NCI-H1417 treated with DMSO at 0.1 percent for 48 hours (cell line): ENCODE measurements at places on chromosomes 11 and 22.

- DNase-seq: no peak
Observed at GRCh38 chr11:44687388-44687787, 39.4 kb upstream of the TSPAN18 start.

DNA sequence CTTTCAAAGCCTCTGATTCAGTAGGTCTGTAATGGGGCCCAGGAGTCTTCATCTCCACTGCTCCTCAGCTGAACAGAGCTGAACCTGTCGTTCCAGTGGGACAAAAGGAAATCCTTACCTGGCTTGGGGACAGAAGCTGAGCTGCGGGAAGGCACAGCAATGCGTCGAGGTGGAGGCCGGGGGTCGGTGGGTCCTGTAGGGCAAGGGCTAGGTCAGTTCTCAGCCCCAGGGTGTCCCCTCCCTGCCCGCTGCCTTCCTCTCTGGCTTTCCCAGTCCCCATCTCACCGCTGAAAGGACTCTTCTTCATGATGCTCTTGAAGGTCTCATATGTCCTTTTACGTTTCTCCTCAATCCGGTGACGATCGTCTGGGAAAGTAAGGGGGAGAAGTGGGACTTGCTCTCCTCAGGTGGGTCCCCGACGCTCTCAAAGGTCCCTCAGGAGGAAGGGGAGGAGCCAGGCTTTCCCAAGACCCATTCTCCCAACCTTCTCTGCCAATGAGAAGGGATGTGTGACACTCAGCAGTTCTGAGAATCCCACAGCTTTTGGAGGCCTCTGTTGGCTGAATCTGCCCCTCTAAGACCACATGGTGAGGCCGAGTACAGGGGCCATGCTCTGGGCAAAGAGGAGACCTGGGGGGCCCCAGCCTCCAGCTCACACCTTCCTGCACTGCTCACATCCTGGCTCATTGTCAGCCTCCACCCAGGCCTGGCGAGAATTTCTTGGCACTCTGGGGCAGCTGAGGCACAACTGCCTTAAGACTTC lies 7.0 kb downstream of the RELA start:
- no peak for DNase-seq

- DNase-seq: no peak
Observed at GRCh38 chr11:44178381-44178780, 82.9 kb downstream of the EXT2 start.

DNA sequence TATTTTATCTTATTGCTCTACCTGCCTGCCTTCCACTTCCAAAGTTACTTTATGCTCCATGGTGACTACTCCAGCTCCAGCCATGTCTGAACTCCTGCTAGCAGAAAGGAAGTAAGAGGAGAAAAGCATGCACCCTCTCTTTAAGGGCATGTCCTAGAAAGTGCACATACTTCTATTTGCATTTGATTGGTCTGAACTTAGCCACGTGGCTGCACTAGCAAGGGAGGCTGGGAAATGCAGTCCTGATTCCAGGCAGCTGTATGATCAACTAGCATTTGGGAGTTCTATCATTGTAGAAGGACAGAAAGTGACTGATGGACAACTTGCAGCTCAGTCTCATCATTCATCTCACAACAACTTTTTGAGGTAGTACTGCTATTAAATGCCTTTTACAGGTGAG lies 515.7 kb downstream of the BUD13 start:
- DNase-seq: no peak

GRCh38 chr22:37228106-37229011 lies 15.7 kb downstream of the RAC2 start:
- DNase-seq: no peak

- DNase-seq: no peak
Observed at GRCh38 chr11:70541699-70542098, 143.4 kb downstream of the CTTN start.

GRCh38 chr11:66130978-66131377 lies 60.9 kb downstream of the PACS1 start:
- DNase-seq: no peak

DNA sequence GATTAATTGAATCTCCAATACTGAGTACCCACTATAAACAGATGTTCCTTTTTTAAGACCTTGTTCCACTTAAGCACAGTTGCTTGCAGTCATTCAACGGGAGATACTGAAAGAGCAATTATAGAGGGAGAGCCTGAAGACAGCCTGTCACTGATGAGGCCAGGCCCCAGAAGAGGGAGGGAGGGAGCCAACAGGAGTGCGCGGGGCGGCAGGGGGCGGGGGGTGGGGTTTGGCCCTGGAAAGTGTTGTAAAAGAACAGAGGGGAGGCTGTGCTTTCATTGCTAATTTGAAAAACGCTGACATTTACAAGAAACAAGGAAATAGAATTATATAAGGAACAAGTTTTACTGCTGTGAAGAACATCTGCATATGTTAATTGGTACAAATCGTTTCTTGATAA lies 53.1 kb downstream of the MAP6 start:
- DNase-seq: no peak

DNA sequence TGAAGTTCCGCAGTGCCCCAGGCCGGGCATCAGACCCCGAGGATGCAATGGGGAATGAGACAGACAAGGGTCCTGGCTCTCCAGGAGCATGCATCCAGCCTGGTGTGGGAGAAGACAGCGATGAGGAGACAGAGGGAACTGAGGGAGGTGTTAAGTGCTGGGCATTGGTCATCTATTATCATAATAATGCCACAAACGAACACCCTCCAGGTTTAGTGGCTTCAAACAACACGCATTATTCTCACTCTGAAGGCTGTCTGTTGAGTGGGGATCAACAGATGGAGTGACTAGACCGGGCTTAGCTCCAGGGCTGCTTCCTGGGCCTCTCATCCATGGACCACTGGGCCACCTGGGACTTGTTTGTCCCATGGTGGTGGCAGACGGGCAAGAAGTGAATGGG lies 48.6 kb downstream of the MCM5 start:
- no peak for DNase-seq

- no peak for DNase-seq
Observed at GRCh38 chr11:126407101-126407521, 51.6 kb downstream of the ST3GAL4 start.

DNA sequence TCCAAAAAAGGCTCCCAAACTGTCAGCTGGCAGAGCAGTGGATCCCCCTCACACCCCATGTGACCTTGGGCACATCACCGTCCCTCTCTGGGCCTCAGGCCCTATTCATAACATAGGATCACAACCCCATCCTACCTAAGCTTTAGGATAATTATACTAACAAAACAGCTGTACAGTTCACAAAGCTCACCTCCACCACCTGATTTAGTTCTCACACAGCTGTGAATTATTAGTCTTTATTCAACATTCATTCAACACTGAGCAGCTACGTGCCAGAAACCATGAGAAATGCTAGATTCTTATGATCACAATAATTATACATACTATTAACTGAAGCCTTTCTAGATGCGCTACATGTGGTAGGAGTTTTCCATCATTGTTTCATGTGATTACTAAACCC lies 9.5 kb downstream of the WNT11 start:
- no peak for DNase-seq

DNA sequence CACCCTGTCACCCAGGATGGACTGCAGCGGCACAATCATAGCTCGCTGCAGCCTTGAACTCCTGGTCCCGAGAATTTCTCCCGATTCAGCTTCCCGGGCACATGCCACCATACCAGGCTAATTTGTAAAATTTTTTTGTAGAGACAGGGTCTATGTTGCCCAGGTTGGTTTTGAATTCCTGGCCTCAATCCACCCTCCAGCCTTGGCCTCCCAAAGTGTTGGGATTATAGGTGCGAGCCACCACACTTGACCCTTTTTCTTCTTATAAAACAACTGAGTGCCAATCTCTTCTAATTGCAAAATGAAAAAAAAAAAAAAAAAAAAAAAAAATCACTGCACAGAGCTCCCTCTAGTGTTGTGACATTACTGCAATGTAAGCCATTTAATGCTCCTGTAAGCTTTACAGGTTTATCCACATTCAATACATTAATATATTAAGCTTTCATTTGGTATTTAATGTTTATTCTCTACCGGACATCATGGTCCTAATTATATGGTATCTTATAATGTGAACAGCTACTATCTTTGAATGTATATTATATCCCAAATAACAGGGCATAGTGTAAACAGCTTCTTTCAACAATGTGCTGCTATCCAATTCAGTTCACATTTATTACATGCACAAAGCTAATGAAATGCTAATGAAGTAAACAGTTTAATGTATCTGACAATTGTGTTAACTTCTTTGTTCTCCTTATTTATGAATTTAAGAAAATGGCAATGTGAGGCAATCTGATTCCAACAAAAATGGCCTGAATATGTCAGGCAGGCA lies 44.6 kb downstream of the COPB1 start:
- DNase-seq: peak; percentile 2

- no peak for DNase-seq
Observed at GRCh38 chr11:45662096-45662664, 3.2 kb downstream of the CHST1 start.

DNA sequence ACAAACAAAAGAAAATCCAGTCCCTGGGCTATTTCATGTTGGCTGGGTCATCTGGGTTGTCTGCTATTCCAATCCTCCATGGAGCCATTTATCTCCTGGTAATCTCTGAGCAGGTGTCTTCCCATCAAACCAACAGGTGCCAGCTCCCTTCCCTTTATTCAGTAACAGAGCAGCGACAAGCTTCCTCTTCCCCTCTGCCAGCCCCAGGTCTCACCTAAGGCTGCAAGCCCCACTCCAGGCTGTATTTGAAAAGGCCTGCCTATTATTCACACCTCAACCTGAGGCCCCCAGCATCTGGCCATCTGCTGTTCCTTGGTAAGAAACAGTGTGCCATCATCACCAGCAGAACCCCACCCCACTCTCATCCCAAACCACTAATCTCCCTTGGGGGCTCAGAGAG lies 436.2 kb downstream of the BUD13 start:
- DNase-seq: no peak

DNA sequence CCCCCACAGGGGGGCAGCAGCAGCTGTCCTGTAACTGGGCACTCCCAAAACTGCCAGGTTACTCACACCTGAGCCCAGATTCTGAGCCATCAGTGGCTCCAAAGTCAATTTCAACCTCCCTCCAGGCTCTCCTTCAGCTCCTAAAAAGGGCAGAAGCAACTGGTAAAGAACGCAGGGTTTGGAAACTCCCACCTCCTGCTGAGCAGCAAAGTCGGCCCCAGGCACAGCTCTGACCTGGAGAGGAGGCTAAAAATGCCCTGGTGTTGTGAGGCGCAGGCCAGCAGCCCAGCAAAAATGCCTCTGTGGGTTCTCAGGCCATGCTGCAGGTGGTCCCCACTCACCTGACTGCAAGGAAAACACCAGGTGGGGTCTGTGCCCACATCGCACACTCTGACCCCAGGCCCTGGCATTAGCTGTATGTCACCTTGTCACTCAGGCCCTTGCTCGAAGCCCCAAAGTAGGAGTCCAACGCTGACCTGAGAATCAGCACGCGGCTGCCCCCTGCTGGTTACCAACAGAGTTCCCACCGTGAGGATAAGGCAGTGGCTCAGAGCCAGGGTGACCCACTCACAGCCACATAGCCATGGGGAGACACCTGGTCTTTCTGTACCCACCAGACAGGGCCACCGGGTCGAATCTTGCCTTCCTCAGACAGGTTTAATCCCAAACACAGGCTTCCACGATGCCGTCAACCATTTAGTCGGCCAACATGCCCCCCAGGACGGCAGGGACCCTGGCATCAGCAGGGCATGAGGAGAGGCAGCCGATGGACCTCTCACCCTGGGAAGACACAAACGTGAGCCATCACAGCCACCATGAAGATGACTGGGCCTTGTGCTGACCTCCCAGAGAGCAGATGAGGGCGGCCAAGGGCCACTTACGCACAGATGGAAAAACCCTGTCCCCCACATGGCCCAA lies 11.1 kb downstream of the POLR3H start:
- no peak for DNase-seq

- DNase-seq: no peak
Observed at GRCh38 chr11:12032968-12033367, 24.5 kb upstream of the DKK3 start.

DNA sequence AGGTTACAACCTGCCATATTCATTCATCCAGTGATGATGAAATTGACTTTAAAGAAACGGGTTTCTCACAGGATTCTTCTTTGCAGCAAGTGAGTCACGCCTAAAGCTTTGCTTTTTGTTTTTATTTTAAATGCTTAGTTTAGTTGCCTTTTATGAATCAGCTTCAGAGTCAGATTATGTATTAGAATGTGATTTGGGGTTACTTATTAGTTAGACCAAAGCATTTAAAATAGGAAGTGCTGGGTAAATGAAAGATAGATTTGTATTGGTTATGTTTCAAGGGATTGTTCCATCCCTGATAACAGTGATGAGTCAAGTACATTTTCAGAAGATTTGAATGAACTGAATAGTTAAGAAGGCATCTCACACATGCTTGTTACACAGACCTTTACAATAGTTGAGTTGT lies 101.3 kb upstream of the GAL start:
- DNase-seq: no peak

DNA sequence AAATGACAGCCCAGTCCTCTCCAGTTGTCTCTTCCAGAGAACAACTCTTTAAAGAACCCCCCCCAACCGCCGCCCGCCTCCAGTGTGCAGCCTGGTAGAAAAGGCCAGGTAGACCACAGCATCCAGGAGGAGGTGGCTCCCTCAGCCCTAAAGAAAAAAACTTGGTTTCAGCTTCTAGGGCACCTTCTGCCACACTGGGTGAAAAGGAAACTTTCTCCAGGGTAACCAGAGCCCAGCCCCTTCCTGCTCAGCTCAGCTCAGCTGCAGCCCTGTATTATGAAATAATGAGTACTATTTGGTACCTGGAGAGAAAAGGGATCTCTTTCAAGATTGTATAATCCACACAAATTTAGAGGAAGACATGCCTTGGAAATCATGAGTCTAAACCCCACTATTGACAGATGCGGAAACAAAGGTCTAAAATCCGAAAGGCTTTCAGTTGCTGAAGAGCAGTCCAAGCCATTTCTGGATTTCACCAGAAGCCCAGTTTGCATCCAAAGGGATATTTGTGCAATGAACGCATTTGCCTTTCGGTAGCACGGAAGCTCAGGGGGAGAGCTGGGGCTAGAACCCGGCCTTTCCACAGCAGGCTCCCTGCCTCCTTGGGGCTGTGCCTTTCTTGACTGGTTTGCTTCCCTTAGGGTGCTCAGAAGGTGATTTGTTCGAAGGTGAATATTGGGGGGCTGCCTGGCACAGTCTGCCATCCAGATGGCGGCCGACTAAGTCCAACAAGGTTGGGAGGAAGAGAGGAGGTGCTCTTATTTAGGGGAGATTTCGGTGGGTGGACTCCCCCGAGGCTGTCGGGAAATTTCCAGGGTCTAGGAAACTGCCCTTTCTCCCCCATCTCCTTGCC lies 3.3 kb downstream of the FXYD6 start:
- DNase-seq: no peak

GRCh38 chr11:93403930-93404329 lies 73.4 kb downstream of the DEUP1 start:
- no peak for DNase-seq

GRCh38 chr22:48957987-48958321 lies 869.7 kb downstream of the BRD1 start:
- DNase-seq: no peak

GRCh38 chr11:43377389-43377788 lies 18.7 kb downstream of the TTC17 start:
- no peak for DNase-seq

- no peak for DNase-seq
Observed at GRCh38 chr11:114162719-114163123, 103.2 kb downstream of the ZBTB16 start.

GRCh38 chr11:19602406-19602805 lies 110.2 kb upstream of the NAV2 start:
- no peak for DNase-seq
